ENCODE measurements at places on chromosomes 11 and 22. TPM values are rescaled to one million over a fixed set of nuclear protein-coding genes. Genes with fewer than 3 reads are reported as not detected.

Gene CNGA4
- not detected for total RNA-seq

- no peak overlapping the region for H3K4me3 ChIP-seq
- H3K27me3 ChIP-seq = no peaks in the 10 kb centered on the region
- DNase-seq = peak; percentile 80
- H3K4me1 ChIP-seq = peaks cover 88% of the 10 kb centered on the region
Measured at GRCh38 chr22:36352803-36353507, 34.8 kb downstream of the MYH9 start.

DNA sequence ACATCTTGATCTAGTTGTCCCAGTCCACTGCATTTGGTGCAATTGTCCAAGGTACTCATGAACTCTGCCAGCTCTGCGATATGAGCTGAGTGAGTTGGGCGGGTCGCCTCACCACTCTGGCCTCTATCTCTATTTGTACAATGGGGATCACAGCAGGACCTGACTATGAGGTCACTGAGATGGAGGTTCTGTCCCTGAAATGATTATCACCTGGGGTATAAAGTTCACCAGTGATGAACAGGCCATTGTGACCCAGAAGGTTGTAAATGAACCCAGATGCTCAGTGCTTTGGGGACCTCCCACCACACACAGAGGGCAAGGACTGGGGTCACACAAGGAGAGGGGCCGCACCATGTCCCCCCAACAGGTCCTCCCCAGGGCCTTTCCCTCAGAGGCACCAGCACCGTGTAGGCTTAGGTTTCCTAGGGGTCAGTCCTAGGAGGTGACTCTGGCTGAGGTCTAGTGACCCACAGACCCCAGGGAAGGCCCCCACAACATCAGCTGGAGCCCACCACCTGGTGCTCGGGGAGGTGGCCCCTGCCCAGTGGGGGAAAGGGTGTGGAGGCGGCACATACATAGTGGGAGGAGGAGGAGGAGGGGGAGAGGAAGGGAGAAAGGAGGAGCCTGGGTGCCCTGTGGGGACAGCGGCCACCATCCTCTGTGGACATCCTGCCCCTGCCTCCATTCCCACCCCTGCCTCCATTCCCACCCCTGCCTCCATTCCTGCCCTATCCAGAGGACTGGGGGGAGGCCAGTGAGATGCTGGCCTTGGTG, 25.0 kb upstream of the IGLL1 start:
- no peaks in the 10 kb centered on the region for H3K36me3 ChIP-seq
- no peak overlapping the region for H3K27ac ChIP-seq
- DNase-seq = no peak
- no peak overlapping the region for H3K4me3 ChIP-seq

Gene LRRN4CL
- 2.4 TPM for total RNA-seq

GRCh38 chr22:25448435-25449051, 115.9 kb upstream of the GRK3 start:
- peak overlapping the region; percentile 65 for H3K4me3 ChIP-seq
- H3K4me1 ChIP-seq = peaks cover 17% of the 10 kb centered on the region
- peaks cover 3% of the 10 kb centered on the region for H3K36me3 ChIP-seq
- DNase-seq = no peak

Gene FIBIN
- total RNA-seq = 12.4 TPM

DNA sequence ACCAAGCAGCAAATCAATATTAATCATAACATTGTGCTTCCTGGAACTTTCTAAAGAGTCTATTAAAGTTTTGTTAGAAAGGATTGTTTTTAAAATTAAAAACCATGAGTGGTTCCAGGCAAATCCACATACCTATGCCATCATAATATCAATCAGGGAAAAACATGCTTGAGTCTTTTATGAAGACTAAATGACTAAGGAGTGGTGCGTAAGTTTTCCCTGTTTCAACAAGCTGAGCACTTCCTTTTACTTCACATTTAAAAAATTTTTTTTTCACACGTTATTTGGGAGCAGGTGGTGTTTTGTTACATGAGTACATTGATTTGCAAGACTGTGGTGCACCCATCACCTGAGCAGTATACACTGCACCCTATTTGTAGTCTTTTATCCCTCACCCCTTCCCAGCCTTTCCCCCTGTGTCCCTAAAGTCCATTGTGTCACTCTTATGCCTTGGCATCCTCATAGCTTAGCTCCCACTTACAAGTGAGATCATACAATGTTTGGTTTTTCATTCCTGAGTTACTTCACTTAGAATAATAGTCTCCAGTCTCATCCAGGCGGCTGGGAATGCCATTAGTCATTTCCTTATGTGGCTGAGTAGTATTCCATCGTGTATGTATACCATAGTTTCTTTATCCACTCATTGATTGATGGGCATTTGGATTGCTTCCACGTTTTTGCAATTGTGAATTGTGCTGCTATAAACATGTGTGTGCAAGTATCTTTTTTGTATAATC, 1190.3 kb upstream of the RAG2 start:
- H3K4me1 ChIP-seq = no peaks in the 10 kb centered on the region
- no peaks in the 10 kb centered on the region for H3K27me3 ChIP-seq
- no peak overlapping the region for H3K4me3 ChIP-seq
- H3K27ac ChIP-seq = no peak overlapping the region
- no peak for DNase-seq

GRCh38 chr11:3037040-3037944, 19.9 kb downstream of the CARS1 start:
- peaks cover 3% of the 10 kb centered on the region for H3K4me1 ChIP-seq
- H3K4me3 ChIP-seq = no peak overlapping the region
- DNase-seq = peak; percentile 80
- H3K27me3 ChIP-seq = no peaks in the 10 kb centered on the region
- H3K36me3 ChIP-seq = no peaks in the 10 kb centered on the region
- no peak overlapping the region for H3K27ac ChIP-seq

DNA sequence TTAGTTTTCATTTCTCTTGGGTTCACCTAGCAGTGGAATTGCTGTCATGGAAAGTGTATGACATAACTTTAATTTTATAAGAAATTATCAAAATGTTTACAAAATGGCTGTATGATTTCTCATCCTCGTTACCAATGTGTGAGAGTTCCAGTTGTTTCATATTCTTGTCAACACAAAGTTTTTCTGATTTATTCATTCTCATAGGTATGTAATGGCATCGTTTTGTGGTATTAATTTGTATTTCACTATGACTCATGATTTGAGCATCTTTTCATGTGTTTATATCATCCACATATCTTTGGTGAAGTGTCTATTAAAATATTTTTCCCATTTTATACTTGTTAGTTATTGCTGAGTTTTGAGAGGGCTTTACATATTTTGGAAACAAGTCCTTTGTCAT, 5.5 kb downstream of the FAM111B start:
- no peaks in the 10 kb centered on the region for H3K4me1 ChIP-seq
- H3K4me3 ChIP-seq = no peak overlapping the region
- H3K36me3 ChIP-seq = no peaks in the 10 kb centered on the region

DNA sequence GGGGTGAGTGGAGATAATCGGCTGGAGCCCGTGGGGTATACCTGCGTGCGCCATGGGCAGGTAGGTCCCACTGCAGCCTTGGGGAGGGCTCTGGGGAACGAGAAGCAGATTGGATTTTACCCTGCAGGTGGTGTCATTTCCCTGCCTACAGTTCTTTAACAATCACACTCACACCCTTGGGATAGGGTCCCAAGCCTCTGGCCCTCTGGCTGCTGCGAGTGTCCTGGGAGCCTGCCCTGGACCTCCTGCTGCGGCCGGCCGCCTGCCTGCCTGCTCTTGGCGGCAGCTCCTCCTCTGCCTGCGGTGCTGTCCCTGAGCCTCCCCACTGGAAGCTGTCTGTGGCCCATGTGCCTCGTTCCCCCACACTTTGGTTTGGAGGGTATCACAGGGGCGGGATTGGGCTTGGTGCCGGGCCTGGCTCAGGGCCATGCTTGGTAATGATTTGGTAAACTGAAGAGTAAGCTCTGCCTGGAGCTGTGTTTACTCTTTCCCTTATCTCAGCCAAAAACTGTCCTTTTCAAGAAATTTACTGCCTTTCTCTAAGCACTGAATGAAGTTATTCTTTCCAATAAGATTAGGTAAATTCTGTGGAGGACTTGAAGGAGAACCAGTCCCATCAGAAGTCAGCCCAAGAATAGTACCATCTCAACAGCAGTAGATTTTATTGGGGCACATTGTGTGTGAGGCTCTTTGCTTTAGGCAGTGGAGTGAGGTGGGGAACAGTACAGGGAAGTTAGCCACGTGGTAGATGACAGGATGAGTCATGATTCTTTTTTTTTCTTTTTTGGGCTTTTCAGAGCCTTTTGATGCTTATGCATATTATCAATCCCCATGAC, 53.7 kb downstream of the TBC1D22A start:
- H3K36me3 ChIP-seq = no peaks in the 10 kb centered on the region
- peaks cover 3% of the 10 kb centered on the region for H3K4me1 ChIP-seq
- H3K27me3 ChIP-seq = no peaks in the 10 kb centered on the region
- no peak overlapping the region for H3K27ac ChIP-seq
- no peak for DNase-seq
- H3K4me3 ChIP-seq = no peak overlapping the region

Gene XKR3
- total RNA-seq = not detected

Gene GAL
- total RNA-seq = not detected

Gene PRRG4
- 0.39 TPM for total RNA-seq

Gene SNX32
- not detected for total RNA-seq

GRCh38 chr11:68784653-68785052, 33.3 kb upstream of the TESMIN start:
- H3K4me3 ChIP-seq = no peak overlapping the region
- H3K27me3 ChIP-seq = no peaks in the 10 kb centered on the region
- no peaks in the 10 kb centered on the region for H3K4me1 ChIP-seq

DNA sequence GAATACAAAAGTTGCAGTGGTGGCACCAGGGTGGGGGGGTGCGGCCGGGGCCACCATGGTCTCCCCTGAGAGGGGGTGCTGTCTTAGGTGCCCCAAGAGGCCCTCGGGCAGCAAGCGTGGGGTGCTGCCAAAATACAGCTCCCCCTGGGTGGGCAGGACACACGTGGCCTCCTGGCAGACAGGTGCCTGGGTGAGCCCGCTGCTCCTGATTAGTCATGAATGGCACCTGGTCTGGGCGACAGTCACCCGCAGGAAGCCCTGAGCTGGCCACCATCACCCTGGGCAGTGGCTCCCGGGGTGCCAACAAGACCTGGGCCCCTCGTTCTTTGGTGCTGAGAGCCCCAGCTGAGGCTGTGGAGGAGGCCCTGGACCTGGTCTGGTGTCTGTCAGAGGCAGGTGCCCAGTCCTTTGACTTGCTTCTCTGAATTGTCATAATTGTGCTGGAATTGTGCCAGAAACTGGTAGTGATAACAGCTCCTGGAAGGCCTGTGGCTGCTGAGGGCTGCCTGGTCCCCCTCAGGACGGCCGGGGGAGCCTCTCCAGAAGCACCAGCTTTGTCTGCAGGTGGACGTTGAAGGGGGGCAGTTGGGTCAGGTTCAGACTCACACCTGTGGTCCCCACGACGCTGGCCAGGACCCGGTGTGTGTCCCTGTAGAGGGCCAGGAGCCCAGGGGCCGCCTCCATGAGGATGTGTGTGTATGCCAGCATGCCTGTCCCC, 14.8 kb downstream of the ALG12 start:
- no peaks in the 10 kb centered on the region for H3K4me1 ChIP-seq
- no peaks in the 10 kb centered on the region for H3K27me3 ChIP-seq
- DNase-seq = no peak
- H3K4me3 ChIP-seq = no peak overlapping the region

DNA sequence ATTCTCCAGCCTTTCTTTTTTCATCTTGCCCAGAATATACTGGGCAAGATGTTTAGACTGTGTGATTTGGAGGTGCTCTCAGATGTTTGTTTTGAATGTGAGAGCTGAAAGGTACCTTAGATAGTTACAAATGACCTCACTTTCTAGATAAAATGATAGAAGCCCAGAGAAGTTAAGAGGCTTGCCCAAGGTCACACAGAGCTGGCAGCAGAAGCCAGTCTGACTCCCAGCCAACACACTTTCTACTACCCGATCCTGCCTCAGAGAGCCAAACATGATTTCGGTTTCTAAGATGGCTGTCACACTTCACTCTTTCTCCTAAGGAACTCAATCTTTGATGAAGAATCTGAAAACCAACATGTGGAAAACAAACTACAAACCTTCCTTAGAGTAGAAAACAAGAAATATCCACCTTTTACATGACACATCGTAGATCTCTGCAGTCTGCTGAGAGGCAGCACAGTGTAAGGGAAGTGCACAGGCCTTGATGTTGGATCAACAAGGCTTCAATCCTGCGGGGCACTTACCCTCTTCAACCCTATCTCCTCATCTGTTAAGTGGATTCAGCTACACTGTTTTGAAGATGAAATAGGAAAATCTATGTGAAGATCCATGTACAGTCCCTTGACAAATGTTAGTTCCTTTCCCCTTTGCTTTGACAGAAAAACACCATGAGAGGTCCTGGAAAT, 58.6 kb downstream of the SYTL2 start:
- no peak for DNase-seq
- H3K27me3 ChIP-seq = no peaks in the 10 kb centered on the region
- H3K4me3 ChIP-seq = no peak overlapping the region
- H3K4me1 ChIP-seq = peaks cover 3% of the 10 kb centered on the region
- H3K36me3 ChIP-seq = no peaks in the 10 kb centered on the region

Gene GGA1
- total RNA-seq = 30.8 TPM

- peak; percentile 62 for DNase-seq
- H3K27ac ChIP-seq = peak overlapping the region; percentile 23
- H3K27me3 ChIP-seq = no peaks in the 10 kb centered on the region
- H3K36me3 ChIP-seq = no peaks in the 10 kb centered on the region
- H3K4me1 ChIP-seq = peaks cover 49% of the 10 kb centered on the region
Measured at GRCh38 chr11:2298795-2299761, 2.6 kb downstream of the C11orf21 start.

DNA sequence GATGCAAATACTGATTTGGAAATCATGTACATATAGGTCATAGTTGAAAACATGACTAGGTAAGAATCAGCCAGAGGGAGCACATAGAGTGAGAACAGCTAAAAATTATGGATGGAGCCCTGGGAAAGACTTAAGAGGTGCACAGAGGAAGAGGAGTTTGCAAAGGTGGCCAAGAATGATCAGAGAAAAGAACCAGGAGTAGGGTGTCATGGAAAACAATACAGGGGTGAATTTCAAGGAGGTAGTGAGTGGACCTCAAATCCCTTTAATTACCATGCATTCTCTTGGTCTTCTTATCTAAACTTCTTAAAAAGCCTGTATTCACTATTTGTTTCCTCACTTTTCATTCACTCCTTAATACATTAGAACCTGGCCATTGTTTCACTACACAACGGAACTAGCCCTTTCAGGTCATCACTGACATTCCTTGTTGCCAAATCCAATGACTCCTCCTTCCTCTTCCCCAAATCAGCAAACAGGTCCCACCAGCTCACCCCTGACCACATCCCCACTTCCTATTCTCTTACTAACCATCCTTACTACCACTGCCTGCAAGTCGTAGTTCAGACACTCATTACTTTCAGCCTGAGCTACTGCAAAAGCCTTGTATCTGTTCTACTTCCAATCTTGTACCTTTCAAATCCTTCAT, 22.6 kb downstream of the BUD13 start:
- peaks cover 3% of the 10 kb centered on the region for H3K36me3 ChIP-seq
- DNase-seq = no peak

- DNase-seq = no peak
- no peak overlapping the region for H3K4me3 ChIP-seq
- H3K36me3 ChIP-seq = no peaks in the 10 kb centered on the region
- H3K27ac ChIP-seq = no peak overlapping the region
- H3K27me3 ChIP-seq = no peaks in the 10 kb centered on the region
Measured at GRCh38 chr11:69280994-69281393, 13.0 kb upstream of the MYEOV start.

All from heart left ventricle (tissue), 16 donors.